ENCODE measurements at places on chromosomes 5 and 9.
A peak's percentile ranks its signal among the peaks of the same experiment; 100 is the strongest.

- no peak for DNase-seq
These were observed 802 bp downstream of the APBB3 start for GRCh38 chr5:140563596-140563995.

- no peak for DNase-seq
These were observed 1364.3 kb downstream of the EFNA5 start for GRCh38 chr5:106306313-106307028.

DNA sequence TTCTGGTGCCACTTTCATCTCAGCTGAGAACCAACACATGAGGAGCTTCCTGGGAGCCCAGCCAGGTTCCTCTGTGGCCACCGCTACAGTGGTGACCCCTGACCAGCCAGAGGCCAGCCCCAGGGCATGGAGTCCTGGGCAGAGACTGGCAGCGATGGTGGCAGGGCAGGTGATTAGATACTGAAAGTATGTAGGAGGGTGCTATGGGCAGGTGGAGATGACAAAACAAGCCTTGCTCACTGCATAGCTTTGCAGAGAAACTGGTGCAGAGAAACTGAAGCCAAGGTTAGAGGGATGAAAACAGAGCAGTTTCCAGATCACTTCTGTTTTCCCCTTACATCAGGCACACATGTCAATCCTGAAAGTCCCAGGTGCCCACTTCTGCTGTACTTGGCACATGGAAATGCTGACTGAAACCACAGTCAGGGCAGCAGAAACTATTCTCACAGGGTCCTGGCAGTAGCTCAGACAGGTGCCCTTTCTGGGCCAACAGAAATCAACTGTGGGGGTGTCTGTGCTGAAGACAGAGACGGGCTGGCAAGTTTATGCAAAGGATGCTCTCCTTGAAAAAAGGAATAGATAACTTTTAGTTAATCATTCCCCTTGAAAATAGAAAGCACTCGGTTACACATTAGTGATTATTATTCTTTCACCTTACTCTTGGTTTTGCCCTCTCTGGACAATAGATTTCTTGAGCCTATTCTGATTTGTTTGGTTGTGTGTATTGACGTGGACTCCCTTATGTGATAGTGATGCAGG lies 90.3 kb downstream of the ANKRD55 start:
- no peak for DNase-seq

DNA sequence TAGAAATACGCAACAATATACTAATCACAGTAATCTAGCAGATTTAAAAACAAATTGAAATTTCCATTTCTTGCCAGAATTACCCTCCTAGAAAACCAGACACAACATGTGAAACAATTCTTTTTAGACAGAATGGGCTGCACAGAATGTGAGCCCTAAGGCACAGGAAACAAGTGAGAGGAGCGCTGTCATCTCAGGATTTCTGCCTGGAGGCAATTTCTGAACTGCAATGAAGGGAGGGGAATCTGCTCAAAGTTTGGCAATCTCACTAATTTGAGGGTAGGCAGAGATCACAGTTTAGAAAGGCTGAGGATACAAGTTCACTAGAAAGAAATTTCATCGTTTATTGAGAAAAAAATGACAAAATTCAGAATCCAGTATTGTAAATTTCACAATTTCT lies 70.3 kb downstream of the INIP start:
- DNase-seq: no peak

GRCh38 chr9:5186416-5187169 lies 1.2 kb upstream of the INSL6 start:
- DNase-seq: no peak

GRCh38 chr5:115415143-115415491 lies 118.7 kb upstream of the CCDC112 start:
- DNase-seq: no peak

- no peak for DNase-seq
These were observed 116.5 kb downstream of the ZNF354C start for GRCh38 chr5:179176571-179177230.

- no peak for DNase-seq
These were observed 207.2 kb upstream of the DAPK1 start for GRCh38 chr9:87290241-87291052.

DNA sequence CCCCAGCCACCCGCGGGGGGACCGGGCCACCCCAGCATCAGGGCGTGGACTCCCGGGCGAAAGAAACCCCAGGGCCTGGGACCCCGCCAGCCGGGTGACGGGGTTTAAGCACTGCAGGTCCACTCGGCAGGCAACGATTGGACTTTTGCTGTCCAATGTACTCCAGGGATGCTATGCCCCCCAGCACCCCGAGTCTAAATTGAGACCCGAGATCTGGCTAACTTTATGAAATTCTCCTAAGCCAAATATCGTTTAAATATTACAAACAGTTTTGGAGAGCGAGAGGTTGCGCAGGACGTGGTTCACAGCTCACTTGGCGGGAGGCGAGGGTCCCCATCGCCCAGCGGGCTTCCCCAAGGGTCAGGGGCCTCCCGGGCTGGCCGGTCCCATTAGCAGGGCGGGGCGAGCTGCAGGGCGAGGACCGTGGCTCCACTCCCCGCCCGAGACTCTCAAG lies 384 bp upstream of the MRPS2 start:
- DNase-seq: no peak

- DNase-seq: no peak
These were observed 124.8 kb downstream of the MEF2C start for GRCh38 chr5:88758184-88758583.

GRCh38 chr5:177351392-177352329 lies at the start of gene LMAN2:
TSS of gene LMAN2 (minus strand) at chr5:177351668. CDS start at chr5:177351647, 21 bp downstream.
- peak; percentile 76 for DNase-seq

- no peak for DNase-seq
These were observed 831 bp downstream of the RMRP start for GRCh38 chr9:35656831-35657545.

DNA sequence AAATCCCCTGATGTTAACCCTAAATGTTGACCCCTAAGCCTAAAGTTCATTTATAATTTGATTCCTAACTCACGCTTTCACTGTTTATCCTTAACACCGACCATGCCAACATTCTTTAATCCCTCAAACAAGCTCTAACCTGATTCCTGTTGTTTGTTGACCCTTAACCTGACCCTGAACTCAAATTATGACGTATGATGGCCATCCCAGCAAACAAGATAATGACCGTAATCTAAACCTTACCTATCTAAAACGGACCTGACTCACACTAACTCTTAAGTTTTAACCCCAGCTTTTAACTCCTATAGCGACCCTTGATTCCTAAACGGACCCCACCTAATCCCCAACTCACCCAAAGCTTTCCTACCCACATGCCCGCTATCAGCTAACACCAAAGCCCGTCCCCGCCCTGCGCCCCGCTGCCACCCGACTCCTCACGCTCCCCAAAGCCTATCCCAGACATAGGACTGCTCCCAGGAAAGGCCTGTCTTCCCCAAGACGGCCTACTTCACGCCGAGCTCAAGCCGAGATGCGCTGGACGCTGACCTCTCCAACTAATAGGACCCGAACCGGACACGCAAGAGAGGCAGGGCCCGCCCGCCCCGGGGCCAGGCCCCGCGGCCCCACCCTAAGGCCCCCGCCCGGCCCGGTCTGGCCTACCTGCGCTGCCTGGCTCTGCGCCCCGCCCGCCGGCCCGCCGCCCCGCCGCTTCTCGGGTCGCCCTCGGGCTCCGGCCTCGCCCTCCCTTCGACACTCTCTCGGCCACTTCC lies 395 bp downstream of the TLN1 start:
- DNase-seq: no peak

DNA sequence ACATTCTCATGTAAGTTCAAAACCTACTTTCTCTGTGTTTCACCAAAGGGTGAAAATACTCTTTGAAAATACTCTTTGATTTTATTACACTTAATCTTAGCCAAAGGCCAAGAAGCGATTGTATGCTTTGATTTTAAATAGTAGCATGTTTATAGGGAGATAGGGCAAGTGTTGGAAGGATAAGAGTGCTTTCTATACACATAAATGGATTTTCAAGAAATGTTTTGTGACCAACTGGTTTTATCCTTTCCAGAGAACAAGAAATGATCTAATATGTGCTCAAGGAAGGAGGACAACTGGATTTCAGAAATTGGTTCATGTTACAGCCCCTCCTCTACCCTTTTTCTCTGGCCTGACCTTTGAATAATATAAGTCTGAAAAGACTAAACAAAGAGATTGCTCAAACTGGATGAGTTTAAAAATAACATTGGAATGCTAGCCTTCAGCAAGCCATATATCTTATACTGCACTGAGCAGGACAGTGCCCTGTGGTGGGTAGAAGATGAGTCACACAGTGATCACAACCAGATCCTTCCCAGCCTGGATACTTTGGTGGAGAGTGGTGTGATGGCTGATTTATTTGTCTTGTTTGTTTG lies 13.1 kb downstream of the PALM2AKAP2 start:
- DNase-seq: no peak

- no peak for DNase-seq
These were observed 41.8 kb downstream of the TNFSF8 start for GRCh38 chr9:114888607-114889006.

DNA sequence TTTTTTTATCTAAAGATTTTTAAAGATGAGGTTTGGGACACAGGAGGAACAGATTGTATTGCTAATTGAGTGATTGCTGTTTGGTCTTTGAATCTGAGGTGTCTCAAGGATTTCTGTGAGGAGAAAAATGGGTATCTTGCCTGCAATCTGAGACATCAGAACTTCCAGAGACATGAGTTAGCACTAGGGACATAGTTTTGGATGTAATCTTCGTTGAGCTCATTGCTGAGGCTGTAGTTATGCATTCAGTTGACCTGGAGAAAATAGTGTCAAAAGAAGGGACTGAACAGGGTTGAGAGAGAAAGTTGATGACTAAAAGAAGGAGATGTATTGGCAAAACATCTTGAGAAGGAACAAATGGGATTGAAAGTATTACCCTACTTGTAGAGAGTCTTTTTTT lies 24.6 kb downstream of the C9orf85 start:
- DNase-seq: no peak

DNA sequence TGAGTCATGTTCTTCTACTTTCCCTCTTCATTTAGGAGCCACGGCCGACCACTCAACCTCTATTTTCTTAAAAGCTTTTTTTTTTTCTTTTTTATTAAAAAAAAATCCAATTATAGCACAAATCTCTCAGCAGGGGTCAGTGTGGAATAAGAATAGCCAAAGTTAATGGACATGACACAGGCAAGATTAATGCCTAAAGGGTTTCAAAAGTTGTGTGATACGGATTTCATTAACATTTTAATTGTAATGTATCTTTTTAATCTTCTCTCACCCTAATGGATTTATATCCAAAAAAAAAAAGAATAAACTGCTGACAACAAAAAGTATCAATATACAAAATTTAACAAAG lies 5.4 kb downstream of the NACC2 start:
- no peak for DNase-seq

GRCh38 chr9:107044872-107045271 lies 181.9 kb downstream of the ZNF462 start:
- no peak for DNase-seq

DNA sequence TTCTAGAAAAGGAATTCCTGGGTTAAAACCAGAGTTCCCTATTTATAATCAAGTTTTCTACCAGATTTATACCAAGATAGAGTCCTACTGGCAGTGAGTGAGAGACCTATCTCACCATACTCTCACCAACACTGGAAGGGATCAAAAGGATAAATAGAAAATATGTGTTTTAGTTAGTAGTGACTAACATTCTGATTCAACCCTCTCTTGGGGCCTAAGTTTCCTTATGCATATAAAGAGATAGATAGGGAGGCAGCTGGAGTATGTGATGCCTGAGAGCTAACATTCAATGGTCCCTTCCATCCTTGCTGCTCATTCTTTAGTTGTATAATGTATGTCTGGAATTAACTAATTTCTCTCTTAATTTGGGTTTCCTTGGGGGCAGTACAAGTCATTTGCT lies 32.0 kb downstream of the CKMT2 start:
- no peak for DNase-seq

DNA sequence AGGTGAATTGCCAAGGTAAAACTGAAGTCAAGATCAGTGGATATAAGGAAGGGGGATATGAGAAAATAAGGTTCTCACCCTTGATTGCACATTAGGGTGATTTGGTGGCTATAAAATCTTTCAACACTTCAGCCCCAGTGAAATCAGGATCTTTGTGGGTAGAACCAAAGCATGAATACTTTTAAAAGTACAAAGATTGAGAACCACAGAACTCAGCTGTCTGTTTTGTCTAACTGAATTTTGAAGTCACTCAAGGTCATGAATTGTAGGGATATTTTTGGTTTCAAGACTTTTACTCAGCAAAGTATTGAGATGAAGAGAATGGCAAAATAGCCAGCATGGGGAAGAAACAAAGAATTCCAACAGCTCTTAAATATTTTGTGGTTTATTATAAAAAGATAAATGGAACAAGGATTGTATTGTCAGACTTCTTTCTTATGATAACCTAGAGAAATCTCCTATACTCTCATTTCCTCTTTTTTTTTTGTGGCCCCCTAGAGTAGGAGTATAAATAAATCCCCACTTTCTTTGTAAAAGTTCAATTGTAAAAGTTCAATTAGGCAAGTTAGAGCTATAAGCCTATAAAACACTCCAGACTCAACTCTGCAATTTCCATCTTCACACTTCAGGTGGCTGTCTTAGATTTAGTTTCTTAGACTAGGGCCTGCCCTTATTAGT lies 272.9 kb downstream of the PDE4D start:
- no peak for DNase-seq

GRCh38 chr5:179923436-179923835 lies 15.7 kb upstream of the TBC1D9B start:
- DNase-seq: no peak

GRCh38 chr9:113471143-113471542 lies 7.6 kb downstream of the RGS3 start:
- no peak for DNase-seq

DNA sequence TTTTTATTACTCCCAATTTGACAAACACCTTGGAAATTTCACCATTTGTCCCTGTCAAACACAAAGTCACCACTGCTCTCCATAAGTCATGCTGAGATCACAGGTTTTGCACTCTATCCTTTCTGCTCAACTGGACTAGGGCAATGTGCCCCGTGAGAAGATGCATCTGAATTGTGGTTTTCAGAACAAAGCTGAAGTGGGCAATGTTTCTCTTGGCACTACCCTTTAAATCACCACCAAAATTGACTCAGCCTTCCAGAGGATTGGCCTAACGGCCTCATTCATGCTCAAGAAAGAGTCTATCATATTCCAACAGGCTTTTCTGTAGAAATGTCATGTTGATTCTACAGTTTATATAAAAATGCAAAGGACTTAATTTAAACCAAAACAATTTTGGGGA lies 81.0 kb upstream of the TRIO start:
- no peak for DNase-seq

DNA sequence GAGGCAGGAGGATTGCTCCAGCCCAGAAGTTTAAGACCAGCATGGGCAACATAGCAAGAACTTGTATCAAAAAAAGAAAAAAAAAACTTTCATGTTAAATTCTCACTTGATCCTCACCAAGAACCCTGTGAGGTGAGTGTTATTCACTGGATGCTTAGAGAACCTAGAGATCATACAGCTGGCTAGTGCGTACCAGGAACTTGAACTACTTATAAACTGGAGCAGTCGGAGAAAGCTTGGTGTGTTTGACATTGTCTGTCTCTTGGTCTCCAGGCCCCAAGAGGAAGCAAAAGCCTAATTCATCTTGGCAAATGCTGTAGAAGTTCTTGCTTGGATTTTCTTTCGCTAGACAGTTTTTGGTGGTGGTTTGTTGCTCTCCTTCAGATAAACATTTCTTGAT lies 18.1 kb downstream of the TJP2 start:
- no peak for DNase-seq

Data from stimulated activated CD8-positive, alpha-beta memory T cell treated with anti-CD3 and anti-CD28 coated beads, Interleukin-7, amount 100 ng/mL, for 1 hour (primary cell).